Fibroblast of mammary gland (primary cell): ENCODE measurements at places on chromosomes 7 and 10.
A peak's percentile ranks its signal among the peaks of the same experiment; 100 is the strongest.

DNA sequence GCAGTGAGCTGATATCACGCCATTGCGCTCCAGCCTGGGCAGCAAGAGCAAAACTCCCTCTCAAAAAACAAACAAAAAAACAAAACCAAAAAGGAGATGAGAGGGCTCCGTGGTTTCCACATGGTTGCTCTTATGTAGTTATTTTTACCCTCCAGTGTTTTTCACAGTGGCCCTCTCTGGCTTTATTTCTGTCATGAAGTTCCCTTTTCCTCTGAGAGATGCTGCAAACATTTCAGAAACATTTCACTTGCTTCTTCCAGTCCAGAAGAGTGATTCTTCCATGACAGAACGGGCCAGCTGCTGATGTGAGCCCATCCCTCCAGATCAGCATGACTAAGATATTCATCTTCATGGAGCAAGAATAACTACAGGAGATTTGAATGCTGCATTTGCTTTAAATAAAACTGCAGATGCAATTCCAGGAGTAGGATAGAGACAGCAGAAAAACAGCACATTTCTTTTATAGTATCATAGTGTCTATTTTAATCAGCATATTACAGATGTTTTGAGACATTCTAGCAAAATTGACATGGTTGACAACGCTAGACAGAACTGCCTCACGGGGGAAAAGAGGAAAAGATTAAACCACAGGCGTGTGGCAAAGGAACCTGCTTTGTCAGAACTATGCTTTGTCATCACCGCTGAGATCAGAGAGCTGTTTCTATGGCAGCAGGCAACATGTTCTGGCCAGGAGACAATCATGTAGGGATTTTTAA is 40.3 kb downstream of the NRCAM start:
- peak; percentile 81 for DNase-seq

GRCh38 chr7:19589446-19589845 is 119.4 kb downstream of the POLR1F start:
- DNase-seq: no peak

DNA sequence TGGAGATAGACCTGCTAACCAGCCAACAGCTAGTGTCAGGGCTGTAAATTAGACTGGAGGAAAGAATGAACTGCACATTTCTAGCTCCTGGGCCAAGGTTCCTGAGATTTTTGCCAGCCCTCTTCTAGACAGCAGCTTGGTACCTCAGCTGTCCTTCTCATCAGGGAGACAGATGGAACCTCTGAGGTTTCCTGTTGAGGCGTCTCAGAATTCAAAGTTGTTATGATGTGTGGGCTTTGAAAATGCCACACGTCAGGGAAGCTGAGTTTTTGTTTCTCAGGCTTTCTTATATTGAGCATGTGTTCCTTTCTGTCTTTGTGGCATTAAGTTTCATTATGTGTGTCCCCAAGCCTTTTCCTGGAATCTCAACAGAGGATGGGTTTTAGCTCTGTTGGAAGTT is 736.6 kb downstream of the AUTS2 start:
- DNase-seq: no peak

DNA sequence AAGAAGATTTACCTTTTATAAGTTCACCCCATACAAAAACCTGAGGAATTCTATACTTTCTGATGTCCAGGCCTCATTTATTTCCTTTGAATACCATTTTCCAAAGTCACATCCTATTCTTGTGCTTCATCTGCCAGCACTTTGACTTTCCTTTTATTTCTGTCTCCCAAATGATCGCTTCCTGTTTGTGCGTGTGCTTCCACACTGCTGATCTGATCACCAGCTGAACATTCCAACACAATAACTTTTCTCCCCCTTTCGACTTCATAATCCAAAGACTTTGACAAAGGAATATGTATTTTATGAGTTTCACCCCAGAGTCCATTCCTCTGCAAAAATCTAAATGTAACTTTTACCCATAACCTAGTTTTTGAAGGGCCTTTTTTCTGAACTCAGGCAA is 3.1 kb downstream of the ELAPOR2 start:
- DNase-seq: no peak

- no peak for DNase-seq
Observed at GRCh38 chr10:116316503-116316902, 7.7 kb upstream of the CCDC172 start.

DNA sequence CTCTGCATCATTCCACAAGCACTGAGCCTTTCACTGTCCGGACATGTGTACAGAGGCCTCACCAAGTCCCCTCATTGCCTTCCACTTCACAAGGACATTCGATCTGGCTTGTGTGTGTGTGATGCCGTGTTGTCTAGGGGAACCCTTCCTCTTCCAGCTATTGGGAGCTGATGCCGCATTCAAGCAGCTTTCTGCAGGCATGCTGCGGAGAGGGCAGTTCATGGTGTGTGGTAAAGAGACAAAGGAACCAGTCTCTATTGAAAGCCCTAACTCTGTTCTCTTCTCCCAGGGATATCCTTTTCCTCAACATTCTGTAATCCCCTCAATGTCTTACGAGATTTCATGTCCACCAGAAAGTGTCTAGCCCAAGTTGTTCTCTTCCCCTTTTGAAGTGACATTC is 141.6 kb downstream of the ALOX5 start:
- no peak for DNase-seq

DNA sequence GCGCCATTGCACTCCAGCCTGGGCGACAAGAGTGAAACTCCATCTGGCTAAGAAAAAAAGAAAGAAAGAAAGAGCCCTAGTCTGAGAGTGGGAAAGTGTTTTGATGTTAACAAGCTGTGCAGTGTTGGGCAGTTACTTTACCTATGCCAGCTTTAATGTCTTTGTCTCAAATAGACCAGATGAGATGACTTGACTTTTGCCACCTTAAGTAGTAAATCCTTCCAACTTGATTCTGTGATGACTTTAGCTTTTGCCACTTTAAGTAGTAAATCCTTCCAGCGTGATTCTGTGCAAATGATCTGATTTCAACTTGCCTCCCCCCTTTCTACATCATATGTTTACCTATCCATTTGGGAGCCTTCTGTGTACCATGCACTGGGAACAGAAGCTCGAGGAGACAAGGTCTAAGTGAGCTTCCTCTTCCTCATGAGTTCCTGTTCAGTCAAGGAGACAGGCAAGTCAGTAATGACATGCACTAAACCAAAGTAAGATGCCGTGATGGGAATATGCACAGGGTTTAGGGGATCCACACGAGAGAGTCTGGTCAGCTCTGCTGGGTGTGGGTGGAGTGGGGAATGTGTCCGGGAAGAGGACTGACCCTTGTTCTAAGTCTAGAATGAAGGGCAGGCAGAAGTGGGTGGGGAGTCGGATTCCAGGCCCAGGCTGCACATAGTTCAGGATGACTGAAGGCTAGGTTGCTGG is 17.2 kb downstream of the INPP5F start:
- DNase-seq: peak; percentile 23

DNA sequence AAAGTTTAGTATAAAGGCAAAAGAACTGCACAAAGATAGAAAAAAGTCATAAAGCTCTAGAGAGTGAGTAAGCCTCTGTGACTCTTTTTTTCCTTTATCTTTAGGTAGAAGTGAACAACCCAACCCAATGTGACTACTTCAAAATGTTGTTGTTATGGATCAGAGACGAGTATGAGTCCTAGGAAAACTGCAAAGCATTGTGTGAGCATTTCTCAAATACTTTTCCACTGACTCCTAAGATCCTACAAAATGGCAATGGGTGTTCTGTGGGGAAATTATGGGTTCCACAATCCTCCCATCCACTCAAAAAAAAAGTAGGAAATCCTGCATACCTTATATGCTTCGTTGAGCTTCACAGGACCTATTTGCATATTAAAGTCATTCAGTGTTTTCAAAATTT is 177.1 kb downstream of the DGKI start:
- DNase-seq: peak; percentile 57

GRCh38 chr7:85851571-85852193 is 664.8 kb upstream of the SEMA3D start:
- peak; percentile 73 for DNase-seq

- peak; percentile 76 for DNase-seq
Observed at GRCh38 chr10:15482156-15482555, 111.1 kb upstream of the FAM171A1 start.

- no peak for DNase-seq
Observed at GRCh38 chr10:48497780-48498770, 106.8 kb downstream of the ARHGAP22 start.

GRCh38 chr10:28897617-28898464 is 220.5 kb downstream of the BAMBI start:
- DNase-seq: no peak

DNA sequence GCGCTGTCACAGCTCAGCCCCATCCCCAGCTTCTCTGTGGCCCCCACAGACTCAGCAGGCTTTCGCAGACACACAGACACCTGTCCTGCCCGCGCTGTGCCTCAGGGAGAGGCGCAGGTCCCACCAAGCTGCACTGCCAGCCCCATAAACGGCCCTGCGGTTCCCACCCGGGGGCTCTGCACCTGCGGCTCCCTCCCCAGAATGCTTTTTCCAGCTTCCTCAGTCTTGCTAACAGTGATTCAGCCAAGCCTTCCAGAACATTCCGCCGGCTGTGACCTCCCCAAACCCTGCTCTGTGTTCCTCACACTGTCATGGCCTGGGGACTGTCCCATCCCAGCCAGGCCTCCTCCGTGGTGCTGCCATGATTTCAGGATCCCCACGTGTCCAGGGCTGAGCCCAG is 27.8 kb upstream of the TNRC18 start:
- DNase-seq: no peak

GRCh38 chr10:18079665-18080295 is 60.4 kb upstream of the CACNB2 start:
- peak; percentile 73 for DNase-seq

DNA sequence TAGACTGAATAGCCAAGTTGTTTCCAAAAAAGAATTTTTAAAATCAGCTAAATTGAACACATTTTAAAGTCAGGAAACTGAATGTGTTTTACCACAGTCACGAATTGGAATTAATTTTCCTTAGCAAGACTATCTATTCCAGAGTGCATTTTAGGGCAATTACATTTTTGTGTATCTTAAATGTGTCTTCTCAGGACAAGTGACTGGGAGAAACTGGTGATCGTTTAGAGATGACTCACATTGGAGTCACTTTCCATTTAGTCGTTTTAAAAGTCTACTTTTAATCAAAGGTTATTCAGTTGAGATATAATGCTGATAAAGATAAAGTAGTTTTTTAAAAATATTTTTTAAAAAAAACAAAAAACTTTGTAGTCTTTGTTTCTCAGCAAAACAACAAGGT is 191.7 kb upstream of the SLC26A5 start:
- DNase-seq: peak; percentile 77

DNA sequence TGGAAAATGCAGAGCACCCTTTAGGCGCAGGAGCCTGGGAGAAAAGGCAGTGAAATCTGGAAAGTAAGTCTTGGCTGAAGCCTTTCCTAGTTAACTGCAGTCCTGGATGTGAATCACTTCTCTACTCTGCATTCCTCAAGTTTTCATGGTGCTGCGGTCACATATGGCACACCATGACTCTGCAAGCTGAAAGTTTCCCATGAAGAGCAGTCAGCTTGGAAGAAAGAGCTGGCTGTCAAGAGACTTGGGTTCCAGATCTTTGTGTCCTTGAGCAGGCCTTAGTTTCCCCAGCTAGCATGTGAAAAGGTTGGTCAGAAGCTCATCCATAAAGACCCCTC is 548.3 kb downstream of the SORCS3 start:
- DNase-seq: peak; percentile 42

GRCh38 chr10:117933036-117933435 is 113.7 kb downstream of the RAB11FIP2 start:
- peak; percentile 46 for DNase-seq
